Stimulated activated naive CD4-positive, alpha-beta T cell (primary cell): ENCODE measurements at places on chromosomes 11 and 22.

DNA sequence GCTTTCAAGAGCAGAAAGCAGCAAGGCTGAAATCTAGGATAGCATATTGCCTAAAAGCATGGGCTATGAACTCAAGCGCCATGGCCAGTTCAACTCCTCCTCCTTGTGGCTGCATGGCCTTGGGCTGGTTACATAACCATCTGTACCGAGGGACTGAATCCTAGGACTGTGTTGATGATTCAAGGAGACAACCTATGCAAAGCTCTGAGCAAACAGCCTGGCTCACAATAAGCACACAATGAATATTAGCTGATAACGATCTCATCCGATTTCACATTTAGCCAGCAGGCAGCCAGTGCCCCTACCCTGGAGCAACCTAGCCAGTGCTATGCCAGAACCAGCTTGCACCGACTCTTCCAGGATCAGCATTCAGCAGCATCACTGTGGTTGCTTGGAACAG is 698.4 kb downstream of the TBC1D22A start:
- DNase-seq, result no peak

GRCh38 chr11:24833573-24833972 is 336.7 kb downstream of the LUZP2 start:
- no peak for DNase-seq

GRCh38 chr22:45976254-45977002 is 534 bp downstream of the WNT7B start:
- DNase-seq, result no peak

- no peak for DNase-seq
These were observed 314.6 kb downstream of the LARGE1 start for GRCh38 chr22:33605666-33606065.

DNA sequence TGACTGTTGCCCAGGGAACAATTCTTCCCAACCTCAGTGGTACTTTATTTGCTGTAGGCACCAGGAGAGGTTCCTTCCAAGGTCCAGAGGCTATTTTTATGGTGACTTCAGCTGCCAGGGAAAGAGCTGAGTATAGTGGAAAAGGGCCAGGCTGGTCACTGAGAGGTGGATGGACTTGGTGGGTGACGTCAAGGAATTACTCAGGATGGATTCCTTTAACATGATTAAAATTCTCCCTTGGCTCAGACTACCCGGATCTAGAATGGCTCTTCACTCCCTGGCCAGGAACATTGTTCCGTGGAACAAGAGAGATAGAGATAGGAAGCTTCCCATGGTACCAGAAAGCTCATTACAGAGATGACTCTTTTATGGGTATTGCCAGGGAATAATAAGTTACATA is 8.7 kb upstream of the CALCA start:
- no peak for DNase-seq

GRCh38 chr11:61416941-61417340 is 12.8 kb downstream of the CPSF7 start:
- no peak for DNase-seq

DNA sequence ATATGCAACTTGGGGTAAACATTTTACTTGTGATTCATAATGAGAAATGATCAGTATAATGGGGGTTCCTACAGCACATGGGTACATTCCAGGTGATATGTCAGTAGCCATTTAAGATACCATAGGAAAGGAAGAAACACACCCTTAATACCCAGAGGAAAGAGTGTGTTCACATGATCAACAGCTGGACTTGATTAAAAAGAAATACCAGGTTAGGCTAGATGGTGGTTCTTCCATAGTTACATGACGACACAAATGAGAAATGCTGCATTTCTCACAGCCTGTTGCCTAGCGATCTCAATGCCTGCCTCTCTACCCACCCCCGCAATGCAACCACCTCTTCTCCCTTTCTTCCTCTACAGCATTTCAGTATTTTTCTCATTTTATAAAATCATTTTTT is 96.8 kb downstream of the TTC28 start:
- no peak for DNase-seq

- no peak for DNase-seq
These were observed 7.8 kb downstream of the ADAMTS8 start for GRCh38 chr11:130420478-130421198.

DNA sequence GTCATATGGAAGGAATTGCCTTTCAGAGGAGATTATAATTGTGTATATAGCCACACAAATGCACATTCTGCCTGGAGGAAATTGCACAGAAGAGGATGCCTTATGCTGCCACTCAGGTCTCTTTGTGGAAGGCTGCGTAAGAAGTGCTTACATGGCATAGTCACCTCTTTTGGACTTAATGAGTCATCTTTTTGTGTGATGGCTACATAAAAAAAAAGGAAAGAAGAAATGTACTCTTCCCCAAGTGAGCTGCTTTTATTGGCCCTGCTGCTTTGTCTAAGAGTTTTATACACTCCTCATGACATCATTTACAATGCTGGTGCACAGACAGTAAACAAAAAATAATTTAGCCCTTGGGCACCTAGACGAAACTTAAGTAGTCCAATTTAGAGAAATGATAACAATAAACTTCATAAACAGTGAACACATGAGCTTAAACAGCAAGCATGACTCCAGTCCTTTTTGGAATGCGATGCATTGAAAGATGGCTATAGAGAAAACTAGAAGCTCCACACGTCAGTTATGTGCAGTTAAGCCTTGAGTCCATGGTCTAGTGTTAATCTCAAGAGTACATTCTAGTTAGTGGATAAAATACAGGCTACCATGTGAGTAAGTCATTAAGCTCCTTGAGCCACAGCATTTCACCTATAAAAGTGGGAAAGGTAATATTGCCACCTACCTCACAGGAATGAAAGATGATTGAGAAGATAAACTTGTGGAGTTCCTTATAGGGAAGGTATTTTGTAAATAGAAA is 12.0 kb downstream of the CSTPP1 start:
- DNase-seq, result no peak

- no peak for DNase-seq
These were observed 31.7 kb upstream of the P2RY2 start for GRCh38 chr11:73186294-73186850.

GRCh38 chr11:125167292-125167953 is 2.9 kb downstream of the PKNOX2 start:
- DNase-seq, result no peak

GRCh38 chr11:15291885-15292284 is 177.2 kb downstream of the INSC start:
- no peak for DNase-seq

- DNase-seq, result no peak
These were observed 2.5 kb downstream of the GLYATL1 start for GRCh38 chr11:58941838-58942237.

GRCh38 chr11:68976095-68976494 is 4.7 kb downstream of the MRGPRD start:
- DNase-seq, result no peak

GRCh38 chr11:83521647-83522596 is 235.8 kb upstream of the CCDC90B start:
- DNase-seq, result no peak

DNA sequence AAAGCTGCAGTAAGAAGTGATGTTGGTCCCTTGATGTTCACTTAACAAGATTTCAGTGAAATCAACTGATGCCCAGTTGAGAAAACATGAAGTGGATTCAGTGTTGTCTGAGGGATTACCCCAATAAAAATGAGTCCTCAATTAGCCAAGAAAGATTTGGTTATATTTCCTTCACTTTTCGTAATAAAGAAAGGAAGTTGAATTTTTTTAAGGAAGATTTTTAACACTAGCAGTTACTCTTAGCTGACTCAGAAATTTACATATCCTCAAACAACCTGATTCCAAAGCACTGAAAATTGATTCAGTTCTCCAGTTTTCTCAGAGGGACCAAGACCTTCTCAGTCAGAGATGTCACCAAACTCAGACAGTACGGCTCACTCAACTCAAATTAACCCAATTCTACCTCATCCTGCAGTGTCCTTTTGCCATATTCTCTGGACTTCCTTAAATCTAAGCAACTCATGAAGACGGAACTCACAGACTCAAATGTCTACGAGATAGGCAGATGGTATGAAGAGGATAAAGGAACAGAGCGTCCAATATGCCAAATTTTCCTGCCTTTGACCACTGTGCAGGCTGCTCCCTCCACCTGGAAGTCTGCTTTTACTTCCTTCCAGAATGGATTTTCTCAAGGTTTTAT is 22.8 kb downstream of the SLC5A4 start:
- DNase-seq, result no peak

DNA sequence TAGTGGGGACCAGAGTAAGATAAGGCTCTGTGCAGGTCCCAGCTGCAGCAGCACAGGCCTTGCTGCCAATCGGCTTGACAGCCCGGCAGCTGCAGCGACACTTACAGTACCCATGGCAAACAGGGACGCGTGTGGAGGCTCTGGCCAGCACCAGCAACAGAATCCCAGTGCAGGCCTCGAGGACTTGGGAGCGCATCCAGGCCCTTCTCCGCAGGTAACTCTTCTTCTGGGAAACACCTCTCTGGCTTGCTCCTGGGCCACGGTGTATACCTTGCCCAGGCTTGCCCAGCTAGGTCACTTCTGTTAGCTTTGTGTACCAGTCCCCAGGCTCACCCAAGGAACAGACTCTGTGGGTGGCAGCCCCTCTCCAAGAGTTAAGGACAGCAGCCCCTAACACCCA is 126.7 kb downstream of the CTTN start:
- no peak for DNase-seq

GRCh38 chr11:106399076-106399511 is 321.6 kb downstream of the AASDHPPT start:
- DNase-seq, result no peak

- no peak for DNase-seq
These were observed 9.8 kb upstream of the SLC39A13 start for GRCh38 chr11:47398551-47398950.

DNA sequence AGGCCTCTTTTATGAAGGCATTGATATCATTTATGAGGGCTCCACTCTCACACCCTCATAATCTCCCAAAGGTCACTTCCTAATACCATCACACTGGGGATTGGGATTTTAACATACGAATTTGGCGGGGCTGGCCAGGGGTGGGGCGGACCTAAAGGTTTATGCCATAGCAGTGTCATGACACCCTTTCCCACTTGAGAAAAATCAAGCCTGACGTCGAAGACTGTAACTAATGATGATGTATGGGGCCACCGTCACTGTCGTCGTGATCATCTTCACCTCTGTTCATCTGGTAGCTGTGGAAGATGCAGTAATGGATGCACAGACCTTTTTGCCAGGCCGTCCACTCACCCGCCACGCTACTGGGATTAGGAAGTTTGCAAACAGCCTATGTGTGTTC is 912.1 kb downstream of the TBC1D22A start:
- DNase-seq, result no peak

DNA sequence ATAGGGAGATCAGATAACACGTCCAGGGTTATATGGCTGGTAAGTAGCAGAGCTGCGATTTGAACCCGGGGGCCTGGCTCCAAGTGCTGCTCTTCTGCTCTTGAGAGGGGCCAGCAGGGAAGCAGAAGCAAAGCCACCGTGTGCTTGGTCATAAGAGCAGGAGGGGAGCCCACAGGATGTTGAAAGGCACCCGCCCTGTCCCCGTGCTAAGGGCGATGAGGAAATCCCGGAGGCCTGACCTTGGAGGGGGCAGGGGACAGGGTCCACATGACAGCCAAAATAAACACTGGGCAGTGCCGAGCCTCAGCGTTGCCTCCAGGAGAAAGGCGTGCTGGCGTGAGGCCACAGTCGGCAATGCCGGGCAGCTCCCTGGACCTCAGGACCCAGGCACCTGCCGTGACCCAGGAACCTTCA is 28.8 kb downstream of the TOM1 start:
- no peak for DNase-seq
